A549 treated with Hydrocortisone at 1 μM for 4 hours (cell line): ENCODE measurements at places on chromosomes 2 and 18. TPM values are rescaled to one million over a fixed set of nuclear protein-coding genes. Genes with fewer than 3 reads are reported as not detected.

The LONRF2 gene
- total RNA-seq, result 2.0 to 2.6 TPM (median 2.5 TPM) in 5 replicates

The VIT gene
- not detected in 5 replicates for total RNA-seq

The STPG4 gene
- not detected in 5 replicates for total RNA-seq

The SLC39A10 gene
- total RNA-seq, result 12.1 to 26.6 TPM (median 18.8 TPM) in 5 replicates

The IL1RL2 gene
- 0.02 TPM in 1 of 5 replicates, not detected in the others for total RNA-seq

The BUB1 gene
- total RNA-seq, result 35.8 to 49.0 TPM (median 40.2 TPM) in 5 replicates

The ST3GAL5 gene
- 25.7 to 36.8 TPM (median 29.6 TPM) in 5 replicates for total RNA-seq

The TMEM198 gene
- total RNA-seq, result 0.70 to 1.3 TPM (median 1.0 TPM) in 5 replicates

The NRP2 gene
- 84.8 to 140 TPM (median 133 TPM) in 5 replicates for total RNA-seq

The C2orf80 gene
- total RNA-seq, result not detected in 5 replicates

The ZEB2 gene
- total RNA-seq, result 5.0 to 10.8 TPM (median 7.3 TPM) in 5 replicates

The NMS gene
- not detected in 5 replicates for total RNA-seq

The PDE1A gene
- total RNA-seq, result 0.13 to 0.81 TPM (median 0.20 TPM) in 5 replicates

The RTTN gene
- total RNA-seq, result 4.3 to 6.1 TPM (median 4.9 TPM) in 5 replicates

The HS6ST1 gene
- total RNA-seq, result 11.2 to 12.4 TPM (median 12.0 TPM) in 5 replicates

The REEP1 gene
- 0.88 to 1.2 TPM (median 1.1 TPM) in 5 replicates for total RNA-seq

The RAB17 gene
- 0.25 to 0.85 TPM (median 0.41 TPM) in 5 replicates for total RNA-seq

The ATG4B gene
- 47.1 to 74.0 TPM (median 50.0 TPM) in 5 replicates for total RNA-seq

The BMP10 gene
- not detected in 5 replicates for total RNA-seq

The HJURP gene
- 52.3 to 59.6 TPM (median 55.7 TPM) in 5 replicates for total RNA-seq

The TXNDC2 gene
- 0.07 to 0.14 TPM (median 0.12 TPM) in 5 replicates for total RNA-seq

The KCNE4 gene
- 0.39 to 0.64 TPM (median 0.54 TPM) in 5 replicates for total RNA-seq

The GAL3ST2 gene
- 0.18 to 0.25 TPM (median 0.23 TPM) in 5 replicates for total RNA-seq

The LAMA3 gene
- 52.1 to 67.0 TPM (median 61.8 TPM) in 5 replicates for total RNA-seq

The SETBP1 gene
- 0.37 to 0.59 TPM (median 0.57 TPM) in 5 replicates for total RNA-seq

The ABCG5 gene
- not detected in 5 replicates for total RNA-seq

The YWHAQ gene
- 997 to 1,116 TPM (median 1,085 TPM) in 5 replicates for total RNA-seq

The ALPI gene
- 0.05 TPM in 2 of 5 replicates, not detected in the others for total RNA-seq

The CD207 gene
- total RNA-seq, result not detected in 5 replicates

The C1QL2 gene
- 0.37 to 0.61 TPM (median 0.48 TPM) in 5 replicates for total RNA-seq

The SP5 gene
- not detected in 5 replicates for total RNA-seq

The CNTNAP5 gene
- not detected in 5 replicates for total RNA-seq

The TSPYL6 gene
- total RNA-seq, result not detected in 5 replicates

The GCG gene
- not detected in 5 replicates for total RNA-seq

The ANKRD62 gene
- not detected in 5 replicates for total RNA-seq

The SEPTIN10 gene
- total RNA-seq, result 30.3 to 58.1 TPM (median 40.2 TPM) in 5 replicates

The NAT8 gene
- total RNA-seq, result not detected in 5 replicates

The DPP4 gene
- total RNA-seq, result 0.61 to 1.2 TPM (median 0.76 TPM) in 5 replicates

The TBR1 gene
- 0.03 to 0.07 TPM (median 0.04 TPM) in 4 of 5 replicates, not detected in the other for total RNA-seq

The CPS1 gene
- total RNA-seq, result 10.9 to 18.3 TPM (median 14.1 TPM) in 5 replicates

The ACYP2 gene
- total RNA-seq, result 5.9 to 7.9 TPM (median 6.9 TPM) in 5 replicates

The ZNF396 gene
- total RNA-seq, result 0.66 to 0.88 TPM (median 0.78 TPM) in 5 replicates

The RGPD4 gene
- total RNA-seq, result 0.03 to 0.07 TPM (median 0.05 TPM) in 4 of 5 replicates, not detected in the other

The SPDYA gene
- 0.16 to 0.21 TPM (median 0.20 TPM) in 5 replicates for total RNA-seq
